Non-pigmented ciliary epithelial cell (primary cell): ENCODE measurements at places on chromosomes 11 and 22.

DNA sequence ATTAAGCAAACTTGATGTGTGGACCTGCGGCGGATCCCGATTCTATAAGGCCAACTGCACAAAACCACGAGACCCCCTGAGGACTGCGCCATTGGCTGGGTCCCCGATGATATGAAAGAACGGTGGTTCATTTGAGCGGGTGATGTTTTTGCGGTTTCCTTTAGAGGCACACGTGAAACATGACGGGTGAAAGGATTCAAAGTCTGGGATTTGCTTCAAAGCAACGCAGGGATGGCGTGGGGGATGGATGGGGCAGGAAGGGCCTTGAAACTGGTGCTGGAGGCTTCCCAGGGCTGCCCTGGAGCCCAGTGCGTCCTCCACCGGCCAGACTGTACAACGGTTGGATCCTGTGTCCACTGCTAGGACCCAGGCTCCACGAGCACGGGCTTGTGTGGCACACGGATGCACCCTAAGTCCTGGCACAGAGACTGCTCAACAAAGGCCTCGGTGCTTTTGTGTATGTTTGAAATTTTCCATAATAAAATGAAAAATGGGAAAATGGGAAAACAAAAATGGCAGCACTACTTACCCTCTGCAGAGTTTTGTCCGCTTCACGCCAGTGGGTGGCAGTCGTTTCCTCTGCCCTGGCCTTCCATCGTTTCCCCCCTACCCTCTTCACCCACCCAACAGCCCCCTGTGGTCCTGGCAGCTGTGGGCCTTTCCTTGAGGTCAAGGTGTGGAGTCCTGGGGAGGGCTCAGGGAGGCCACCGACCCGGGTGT is 3.6 kb downstream of the ASCL2 start:
- DNase-seq: no peak

GRCh38 chr11:117966908-117967307 is 19.3 kb upstream of the IL10RA start:
- no peak for DNase-seq

DNA sequence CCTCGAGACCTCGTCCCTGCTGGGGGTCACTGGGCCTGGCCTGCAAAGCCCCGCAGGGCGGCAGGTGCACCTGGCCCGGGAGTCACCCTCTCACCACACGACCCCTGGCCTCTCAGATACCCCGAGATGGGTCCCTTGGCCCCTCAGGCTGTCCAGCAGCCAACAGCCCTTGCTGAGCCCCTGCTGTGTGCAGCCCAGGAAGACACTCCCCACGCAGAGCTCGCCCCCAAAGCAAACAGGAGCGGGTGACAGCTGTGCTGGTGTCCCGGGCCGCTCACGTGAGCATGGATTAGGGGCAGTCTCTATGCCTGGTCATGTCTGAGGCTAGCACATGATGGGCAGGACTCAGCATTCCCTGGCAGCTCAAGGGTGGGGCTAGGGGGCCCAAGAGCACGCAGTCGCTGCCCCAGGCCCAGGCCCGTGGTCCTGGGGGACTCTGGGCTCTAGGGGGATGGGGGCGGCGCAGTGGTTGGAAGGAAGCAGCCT is 31.3 kb downstream of the WNT7B start:
- no peak for DNase-seq

DNA sequence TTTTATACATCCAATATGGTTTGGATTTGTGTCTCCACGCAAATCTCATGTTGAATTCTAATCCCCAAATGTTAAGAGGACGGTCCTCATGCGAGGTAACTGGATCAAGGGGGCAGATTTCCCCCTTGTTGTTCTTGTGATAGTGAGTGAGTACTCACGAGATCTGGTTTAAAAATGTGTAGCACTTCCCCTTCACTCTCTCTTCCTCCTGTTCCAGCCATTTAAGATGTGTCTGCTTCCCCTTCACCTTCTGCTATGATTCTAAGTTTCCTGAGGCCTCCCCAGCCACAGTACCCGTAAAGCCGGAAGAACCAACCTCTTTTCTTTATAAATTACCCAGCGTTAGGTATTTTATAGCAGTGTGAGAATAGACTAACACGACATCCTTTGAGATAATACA is 98.6 kb downstream of the TTC28 start:
- no peak for DNase-seq

DNA sequence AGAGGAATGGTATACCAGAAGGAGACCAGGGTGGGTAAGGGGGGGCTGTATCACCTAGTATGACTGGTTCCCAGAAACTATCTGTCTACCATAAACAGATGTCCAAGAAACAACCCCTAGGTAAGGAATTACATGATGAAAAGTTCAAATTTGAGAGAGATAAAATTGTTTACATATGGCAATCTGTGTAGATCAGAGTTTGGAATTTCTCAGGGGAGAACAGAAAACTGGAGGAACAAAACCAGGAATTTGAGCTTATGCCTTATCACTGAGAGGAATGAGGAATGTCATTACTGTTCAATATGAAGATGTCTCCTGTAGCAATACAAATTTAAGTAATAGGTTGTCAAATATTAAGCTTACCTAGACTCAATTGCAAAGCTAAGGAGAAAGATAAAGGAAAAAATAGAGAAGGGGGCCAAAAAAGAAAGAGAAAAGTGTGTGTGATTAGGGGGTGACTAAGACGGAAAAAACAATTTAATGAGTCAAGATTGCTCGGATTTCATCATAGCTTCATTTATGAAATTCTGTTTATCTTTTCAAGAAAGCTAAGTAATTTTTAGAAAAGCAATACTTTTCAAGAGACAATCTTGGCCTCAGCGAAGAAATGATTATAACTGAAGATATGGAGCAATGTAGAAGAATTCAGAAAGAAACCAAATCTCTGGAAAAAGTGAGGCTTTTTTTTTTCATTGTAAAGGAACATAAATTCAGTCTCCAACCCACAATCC is 117.8 kb downstream of the APOL5 start:
- no peak for DNase-seq

DNA sequence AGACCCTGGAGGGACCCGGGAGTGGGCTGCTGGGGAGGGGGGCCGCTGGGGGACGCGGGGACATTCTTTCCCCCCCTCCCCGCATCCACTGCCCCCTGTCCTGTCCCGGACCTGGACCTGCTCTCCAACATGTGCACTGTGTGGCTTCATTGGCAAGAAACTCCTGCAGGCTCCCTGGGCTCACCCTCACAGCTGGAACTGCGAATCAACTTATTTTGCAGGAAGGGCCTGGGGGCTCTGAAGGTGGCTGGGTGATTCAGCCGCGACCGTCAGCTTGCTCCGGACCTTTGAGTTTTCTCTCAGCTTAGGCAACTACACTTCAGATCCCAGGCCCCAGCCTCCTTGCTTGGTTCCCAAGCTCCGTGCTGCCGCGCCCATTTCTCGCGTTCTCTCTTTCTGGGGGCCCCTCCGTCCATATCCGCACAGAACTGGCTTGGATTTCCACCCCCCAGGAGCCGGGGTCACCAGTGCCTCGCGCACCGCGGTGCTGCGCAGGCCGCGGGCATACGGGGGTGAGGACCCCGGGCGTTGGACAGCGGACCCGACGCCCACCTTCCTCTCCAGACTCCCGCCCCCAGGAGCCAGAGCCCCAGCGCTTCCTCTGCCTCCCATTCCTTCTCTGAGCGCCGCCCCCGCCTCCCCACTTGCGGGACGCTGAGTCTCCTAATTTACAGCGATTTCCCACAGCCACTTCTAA is 471 bp upstream of the AHNAK start:
- no peak for DNase-seq

DNA sequence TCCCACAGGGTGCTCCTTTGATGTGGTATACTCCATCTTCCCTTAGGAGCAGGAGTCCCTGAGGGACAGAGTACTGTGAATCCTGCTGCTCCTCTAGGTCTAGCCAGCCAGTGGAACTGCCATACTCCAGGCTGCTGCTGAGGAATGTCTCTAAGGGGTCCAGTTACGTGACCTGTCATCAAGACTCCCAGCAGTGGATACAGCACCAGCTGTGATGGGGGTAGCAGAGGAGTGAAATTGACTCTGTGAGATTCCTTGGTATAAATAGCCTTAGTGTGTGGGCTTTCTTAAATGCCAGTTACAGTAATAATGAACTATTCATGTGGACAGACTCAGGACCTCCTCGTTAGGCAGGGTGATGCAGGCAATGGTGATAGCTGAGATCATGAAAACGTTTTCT is 140.4 kb upstream of the LUZP2 start:
- DNase-seq: no peak

- DNase-seq: no peak
Measured at GRCh38 chr11:84648471-84648870, 978.7 kb downstream of the DLG2 start.

DNA sequence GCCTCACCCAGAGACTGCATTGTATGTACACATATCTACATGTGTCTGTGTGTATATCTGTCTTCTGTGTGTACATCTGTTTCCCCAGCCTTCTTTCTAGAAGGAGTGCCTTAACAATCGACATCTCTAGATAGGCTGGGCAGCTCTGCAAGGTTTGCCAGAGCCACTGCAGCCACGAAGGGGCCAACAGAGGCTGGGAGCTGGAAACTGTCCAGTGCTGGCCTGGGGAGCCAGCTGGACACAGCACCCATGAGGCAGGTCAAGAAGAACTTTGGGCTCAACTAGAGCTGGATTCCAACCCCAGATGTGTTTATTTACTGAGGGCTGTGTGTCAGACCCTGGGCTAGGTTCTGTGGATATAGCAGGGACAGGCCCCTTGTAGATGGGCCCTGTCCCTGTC is 3.3 kb downstream of the SGSM1 start:
- no peak for DNase-seq

- no peak for DNase-seq
Measured at GRCh38 chr11:708511-708910, 2.5 kb downstream of the EPS8L2 start.

GRCh38 chr11:106176817-106177216 is 99.4 kb downstream of the AASDHPPT start:
- no peak for DNase-seq

DNA sequence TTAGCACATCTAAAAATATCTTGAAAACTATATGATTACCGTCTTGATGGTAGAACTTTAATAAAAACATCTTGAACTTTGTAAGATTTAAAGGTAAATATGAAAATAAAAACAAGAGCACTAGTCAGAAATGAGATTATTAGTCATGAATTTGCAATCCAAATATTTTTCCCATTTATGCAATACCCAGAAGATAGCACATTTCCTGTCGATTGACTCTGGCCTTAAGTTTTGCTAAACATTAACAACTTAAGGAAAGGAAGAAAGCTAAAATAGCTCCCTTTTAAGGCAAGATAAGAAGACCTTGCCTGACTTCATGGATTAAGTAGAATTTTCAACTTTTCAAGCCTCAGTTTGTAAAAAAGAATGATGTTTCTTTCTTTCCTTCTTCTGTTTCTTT is 1374.7 kb upstream of the RAG2 start:
- no peak for DNase-seq

DNA sequence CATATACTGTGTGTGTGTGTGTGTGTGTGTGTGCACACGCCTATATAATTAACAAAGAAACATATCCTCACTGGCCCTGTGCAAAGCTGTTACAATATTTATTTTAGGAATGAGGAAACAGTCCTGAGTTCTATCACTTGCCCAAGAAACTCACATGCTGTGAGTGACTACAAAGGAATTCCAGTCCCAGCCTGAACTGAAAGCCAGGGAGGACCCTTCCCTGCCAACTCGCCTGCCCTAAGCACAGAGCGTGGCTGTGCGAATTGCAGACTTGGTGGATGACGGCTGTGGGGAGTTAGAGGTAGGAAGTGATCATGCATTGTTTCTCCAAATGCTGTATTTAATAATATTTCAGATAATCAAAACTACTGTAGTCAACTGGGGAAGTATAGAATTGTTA is 26.4 kb upstream of the CD5 start:
- peak; percentile 26 for DNase-seq

DNA sequence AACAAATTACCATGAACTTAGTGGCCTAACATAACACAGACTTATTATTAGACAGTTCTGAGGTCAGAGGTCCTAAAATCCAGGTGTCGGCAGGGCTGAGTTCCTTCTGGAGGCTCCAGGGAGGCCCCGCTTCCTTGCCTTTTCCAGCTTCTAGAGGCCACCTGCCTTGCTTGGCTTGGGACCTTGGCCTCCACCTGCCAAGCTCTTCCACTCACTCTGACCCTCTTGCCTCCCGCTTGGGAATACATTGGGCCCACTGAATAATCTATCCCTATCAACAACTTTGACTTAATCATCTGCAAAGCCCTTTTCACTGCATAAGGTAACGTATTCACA is 3.2 kb upstream of the MS4A10 start:
- DNase-seq: no peak

- DNase-seq: no peak
Measured at GRCh38 chr22:19962909-19963806, 21.5 kb upstream of the TXNRD2 start.

DNA sequence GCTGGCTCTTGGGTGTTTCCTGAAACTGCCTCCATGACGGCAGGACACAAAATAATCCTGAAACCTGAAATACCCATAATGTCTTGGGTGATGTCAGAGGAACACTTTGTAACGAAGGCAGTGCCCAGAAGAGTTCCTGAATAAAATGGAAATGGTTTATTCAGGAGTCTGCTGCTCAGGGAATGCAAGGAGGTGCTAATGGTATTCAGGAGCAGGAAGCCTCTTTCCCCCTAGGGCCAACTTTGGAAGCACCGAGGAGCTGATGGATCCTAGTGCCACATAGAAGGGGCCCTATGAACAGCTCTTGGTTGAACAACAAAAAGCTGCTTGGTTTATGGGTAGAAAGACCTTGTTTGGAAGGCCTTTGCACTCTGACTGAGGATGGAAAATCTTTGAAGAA is 15.5 kb downstream of the TREH start:
- no peak for DNase-seq

DNA sequence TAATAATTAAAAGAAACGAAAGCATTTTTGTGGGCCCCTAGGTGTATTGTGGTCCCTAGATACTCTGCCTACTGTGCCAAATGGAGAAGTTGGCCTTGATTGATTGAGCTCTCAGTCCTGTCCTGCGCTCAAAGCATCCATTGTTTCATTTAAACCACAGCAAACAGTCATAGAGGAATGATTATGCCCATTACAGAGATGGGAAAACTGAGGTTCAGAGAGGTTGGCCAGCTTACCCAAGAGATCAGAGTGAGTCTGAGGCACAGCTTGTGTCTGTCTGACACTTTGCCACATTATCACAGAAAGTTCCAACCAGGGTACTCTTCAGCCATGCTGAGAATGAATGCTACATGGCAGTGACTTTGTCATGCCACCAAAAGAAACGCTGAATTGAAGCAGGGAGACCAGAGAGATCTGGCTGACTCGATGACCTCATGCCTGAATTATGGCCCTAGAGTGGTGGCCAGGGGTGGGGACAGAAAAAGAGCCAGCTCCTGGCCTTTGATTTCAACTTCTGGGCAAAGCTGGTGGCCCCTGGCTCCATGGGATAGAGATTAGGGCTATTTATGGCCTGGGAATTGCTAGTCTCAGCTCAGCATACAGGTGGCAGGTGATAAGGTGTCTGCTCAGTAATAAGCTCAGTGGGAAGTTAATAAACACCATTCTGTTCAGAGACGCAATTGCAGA is 180.5 kb downstream of the MIAT start:
- no peak for DNase-seq

GRCh38 chr11:132424433-132424832 is 1054.0 kb downstream of the NTM start:
- no peak for DNase-seq

DNA sequence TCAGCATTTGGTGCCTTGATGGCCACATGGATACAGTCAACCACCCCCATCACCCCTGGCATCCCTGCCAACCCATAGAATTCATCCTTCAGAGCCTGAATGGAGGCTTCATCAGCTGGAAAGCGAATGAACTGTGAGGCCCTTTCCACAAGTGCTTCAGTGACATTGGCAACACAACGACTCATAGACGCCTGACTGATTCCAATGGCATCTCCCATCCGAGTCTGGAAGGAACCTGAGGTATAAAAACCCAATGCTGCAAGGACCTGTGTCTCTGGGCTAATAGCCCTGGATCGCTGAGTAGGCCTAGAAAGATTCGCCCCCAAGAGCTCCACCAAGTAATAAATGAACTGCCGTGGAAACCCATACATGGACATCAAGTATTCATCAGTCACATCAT is 1.3 kb downstream of the HARBI1 start:
- DNase-seq: no peak
